Dermis microvascular lymphatic vessel endothelial cell (primary cell): ENCODE measurements at places on chromosomes 1 and 21. TPM values are rescaled to one million over a fixed set of nuclear protein-coding genes. Genes with fewer than 3 reads are reported as not detected.

The NTMT2 gene
- not detected in 2 replicates for total RNA-seq

The SPRR2F gene
- total RNA-seq, result not detected in 2 replicates

DNA sequence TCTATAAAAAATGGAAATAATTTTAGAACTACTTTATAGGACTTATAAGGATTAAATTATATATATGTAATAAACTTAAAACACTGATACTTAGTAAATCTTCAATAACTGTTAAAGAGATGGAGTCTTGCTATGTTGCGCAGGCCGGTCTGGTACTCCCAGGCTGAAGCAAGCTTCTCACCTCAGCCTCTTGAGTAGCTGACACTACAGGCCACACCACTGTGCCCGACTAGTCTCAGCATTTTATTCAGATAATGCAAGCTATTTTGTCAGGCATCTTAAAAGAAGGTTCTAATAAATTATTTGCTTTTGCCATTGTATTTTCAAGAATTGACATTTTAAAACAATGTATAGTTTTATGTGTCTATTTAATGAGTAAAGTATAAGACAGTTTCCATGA, 20.8 kb downstream of the CNST start:
- DNase-seq, result no peak

DNA sequence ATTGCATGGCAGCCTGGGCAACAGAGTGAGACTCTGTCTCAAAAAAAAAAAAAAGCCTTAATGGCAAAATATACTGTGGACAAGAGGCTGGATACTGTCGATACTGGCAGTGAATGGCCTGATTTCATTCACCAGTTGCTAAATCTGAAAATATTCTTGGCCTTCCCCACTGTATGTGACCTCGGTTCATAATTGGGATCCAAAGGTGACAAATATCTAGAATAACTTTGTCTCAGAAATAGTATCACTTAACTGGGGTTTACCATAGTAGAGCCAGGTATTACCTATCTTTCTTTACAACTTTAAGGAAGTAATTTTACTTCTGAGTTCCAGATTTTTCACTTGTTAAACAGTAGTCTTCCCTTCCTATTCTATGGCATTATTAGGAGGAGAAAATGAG, 8.4 kb downstream of the MTF2 start:
- no peak for DNase-seq
